ENCODE measurements at places on chromosomes 13 and 19.

DNA sequence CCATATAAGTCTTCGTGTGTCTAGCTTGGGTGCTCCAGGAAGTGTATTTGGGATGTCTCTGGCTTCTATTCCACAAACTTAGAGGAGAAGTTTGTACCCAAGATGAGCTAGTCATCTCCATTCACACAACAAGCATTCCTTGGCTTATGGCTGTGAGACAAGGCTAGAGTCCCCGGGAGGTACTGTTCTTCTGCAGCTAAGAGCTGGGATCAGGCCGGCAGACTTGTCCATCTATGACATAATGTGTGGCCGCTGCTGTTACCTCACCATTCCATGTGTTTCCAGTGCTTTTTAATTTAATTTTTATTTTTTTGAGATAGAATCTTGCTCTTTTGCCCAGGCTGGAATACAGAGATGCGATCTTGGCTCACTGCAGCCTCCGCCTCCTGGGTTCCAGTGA lies 20.7 kb downstream of the GATAD2A start:
- DNase-seq: no peak

DNA sequence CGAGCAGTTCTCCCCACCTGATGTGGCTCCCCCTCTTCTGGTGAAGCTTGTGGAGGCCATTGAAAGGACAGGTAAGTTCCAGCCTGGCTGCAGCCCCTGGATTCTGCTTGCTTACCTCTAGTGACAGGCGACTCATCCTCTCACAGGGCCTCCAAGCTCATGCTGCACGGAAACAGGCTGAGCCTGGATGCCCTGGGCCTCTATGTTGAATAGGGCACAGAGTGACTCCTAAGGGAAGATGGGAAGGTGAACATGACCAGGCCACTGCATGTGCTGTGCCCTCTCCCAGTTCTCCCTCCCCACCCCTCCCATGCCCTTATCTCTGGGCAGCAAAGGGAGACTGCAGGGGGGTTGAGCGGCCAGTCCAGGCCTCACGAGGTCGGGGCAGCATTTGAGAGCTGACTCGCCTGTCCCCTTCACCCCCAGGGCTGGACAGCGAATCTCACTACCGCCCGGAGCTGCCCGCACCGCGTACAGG lies 7.6 kb downstream of the PIK3R2 start:
- DNase-seq: no peak

DNA sequence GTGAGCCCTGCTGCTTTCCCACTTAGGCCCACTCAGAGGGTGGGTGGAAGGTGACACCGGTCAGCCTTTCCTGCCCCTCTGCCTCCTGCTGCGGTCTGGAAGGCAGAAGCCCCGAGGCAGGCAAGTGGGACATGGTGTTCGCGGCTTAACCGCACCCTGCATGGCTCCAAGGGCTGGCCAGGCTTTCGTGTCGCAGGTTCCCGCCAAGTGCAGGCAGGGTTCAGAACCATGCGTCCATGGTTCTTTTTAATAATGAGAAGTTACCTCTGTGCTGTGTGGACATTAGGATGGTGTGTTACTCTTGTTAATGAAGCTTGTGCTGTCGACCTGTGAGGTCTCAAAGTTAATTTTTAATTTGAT lies 986 bp downstream of the DGKH start:
- DNase-seq: no peak

DNA sequence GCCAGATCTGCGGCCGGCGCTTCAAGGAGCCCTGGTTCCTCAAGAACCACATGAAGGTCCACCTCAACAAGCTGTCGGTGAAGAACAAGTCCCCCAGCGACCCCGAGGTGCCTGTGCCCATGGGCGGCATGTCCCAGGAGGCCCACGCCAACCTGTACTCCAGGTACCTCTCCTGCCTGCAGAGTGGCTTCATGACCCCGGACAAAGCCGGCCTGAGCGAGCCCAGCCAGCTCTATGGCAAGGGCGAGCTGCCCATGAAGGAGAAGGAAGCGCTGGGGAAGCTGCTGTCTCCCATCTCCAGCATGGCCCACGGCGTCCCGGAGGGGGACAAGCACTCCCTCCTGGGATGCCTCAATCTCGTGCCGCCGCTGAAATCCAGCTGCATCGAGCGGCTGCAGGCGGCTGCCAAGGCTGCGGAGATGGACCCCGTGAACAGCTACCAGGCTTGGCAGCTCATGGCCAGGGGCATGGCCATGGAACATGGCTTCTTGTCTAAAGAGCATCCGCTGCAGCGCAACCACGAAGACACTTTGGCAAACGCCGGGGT lies 72.6 kb downstream of the ZNF536 start:
- no peak for DNase-seq

DNA sequence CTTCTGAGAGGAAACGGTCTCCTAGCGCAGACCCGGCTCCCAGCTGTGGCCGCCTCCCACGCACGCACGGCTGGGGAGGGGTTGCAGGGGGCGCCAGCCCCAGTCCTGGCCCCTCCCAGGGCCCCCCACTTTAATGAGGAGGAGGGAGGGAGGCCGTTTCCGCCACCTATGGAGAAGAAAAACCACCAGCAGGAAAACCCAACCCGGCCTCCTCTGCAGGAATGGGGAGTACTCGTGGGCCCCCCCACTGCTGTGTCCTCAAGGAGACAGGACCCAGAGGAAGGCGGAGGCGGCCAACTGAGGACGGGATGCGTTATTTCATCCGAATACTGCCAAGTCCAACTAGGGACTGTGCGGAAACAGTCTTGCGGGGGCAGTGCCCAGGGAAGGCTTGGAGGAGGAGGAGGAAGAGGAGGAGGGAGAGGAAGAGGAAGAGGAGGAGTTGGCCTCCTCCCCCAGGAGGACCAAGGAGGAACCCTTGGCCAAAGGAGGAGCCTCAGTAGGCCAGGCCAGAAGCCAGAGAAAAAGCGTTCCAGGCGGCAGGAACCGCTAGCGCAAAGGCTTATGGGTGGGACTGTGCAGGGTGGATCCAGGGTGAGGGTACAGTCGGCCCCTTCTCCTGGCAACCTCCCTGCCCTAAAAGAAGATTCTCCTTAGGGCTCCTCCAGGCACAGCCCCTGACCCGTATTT lies 3.9 kb upstream of the SSBP4 start:
- no peak for DNase-seq

All from stimulated activated CD8-positive, alpha-beta memory T cell treated with anti-CD3 and anti-CD28 coated beads, Interleukin-15, amount 100 ng/mL, for 24 hours (primary cell).